ENCODE measurements at places on chromosomes 2 and 18.

DNA sequence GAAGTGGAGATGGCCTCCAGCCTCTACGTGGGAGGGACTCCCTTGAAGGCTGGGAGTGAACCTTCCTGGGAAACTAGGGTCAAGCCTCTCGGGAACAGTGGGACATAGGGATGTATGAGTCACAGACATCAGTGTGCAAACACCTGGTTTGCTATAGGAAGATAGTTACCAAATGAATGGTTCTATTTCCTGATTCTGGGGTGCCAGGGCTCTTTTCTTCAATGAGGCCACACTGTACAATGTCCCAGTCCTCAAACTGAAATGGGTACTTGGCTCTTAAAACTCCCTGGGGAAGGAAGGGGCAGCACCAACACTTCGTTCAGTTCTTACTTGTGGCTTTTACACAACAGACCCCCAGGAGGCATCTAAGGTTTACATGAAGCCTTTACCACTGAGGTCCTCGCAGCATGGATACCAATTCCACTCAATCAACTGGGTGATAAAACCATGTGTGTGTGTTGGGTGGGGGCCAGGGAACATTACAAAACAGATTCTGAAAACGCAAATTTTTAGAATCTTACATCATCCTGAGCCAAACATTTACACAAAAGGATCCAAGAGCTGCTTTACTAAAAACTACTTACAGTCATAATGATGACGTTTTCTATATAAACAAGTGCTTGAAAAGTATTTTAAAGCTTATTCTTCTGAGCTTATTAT is 10.4 kb downstream of the ERFE start:
- peak; percentile 11 for DNase-seq

DNA sequence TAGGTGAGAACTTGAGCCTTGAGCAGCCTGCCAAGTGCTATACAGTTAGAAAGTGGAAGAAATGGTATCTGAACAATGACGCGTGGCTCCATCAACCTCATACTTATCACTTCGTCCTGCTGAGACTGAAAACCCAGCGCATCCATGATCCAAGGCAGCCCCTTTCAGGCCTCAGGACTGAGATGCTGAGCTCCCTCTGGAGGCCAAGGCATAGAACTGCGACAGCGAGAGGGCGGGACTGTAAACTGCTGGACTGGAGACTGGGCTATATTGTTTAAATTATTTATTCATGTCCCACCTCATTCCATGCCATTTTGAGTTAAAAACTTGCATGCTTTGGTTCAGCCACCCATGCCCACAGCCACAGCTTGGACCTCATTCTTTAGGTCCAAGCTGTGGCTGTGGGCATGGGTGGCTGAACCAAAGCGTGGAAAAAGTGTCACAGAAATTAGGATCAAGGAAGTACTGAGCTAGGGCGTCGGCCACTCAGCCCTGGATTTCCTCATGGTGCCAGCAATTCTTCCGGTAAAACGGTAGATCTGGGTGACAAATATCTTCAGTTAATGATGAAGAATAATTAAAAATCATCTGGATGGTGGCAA is 195.5 kb downstream of the L3MBTL4 start:
- peak; percentile 37 for DNase-seq

- no peak for DNase-seq
Measured at GRCh38 chr18:70468861-70469547, 180.2 kb downstream of the SOCS6 start.

DNA sequence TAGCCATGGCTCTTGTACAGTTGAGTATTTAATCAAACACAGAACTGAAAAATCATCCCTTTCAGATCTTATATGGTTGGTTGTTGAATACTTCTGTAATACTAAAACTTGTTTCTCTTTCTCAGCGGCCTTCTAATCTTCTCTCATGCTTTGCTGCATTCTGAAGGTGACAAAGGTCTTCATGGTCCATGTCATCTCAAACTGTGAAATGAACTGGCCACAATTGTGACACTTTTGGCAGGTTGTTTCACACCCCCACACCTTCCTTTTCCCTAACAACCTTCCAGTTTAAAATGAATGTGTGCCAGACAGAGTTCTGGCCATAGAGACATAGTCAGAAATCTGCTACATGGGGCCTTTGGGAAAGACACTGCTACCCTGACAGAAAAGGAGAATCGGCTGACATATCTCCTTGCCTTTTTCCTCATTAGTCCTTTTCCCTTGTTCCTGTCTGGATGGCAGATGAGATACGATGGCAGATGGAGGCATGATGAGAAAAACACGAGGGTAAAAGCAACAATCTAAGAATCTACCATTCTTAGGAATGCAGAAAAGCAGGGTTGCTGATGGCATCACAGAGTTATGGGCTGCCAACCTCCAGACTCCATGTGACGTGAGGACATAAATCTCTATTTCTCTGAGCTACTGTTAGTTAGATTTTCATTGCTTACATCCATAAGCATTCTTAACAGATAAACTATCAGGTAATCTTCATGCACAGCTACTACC is 106.5 kb downstream of the PIGN start:
- DNase-seq: no peak

DNA sequence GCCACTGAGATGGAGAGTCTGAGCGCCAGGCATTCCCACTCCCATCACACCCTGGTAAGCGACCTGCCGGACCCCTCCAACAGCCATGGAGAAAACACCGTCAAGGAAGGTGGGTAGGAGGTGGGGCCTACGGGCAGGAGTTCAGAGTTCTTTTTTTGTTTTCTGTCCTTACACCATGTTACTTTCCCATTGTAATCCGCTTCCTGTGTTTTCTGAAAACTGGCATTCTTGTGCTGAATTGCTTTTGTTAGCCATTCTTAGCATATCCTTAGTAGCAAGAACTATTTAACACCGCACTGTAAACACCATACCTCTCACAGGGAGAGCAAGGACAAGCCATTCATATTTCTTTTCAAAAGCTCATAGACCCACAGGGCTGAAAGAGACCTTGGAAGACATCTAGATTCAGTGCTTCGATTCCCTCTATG is 46.2 kb downstream of the UNC80 start:
- no peak for DNase-seq

- DNase-seq: peak; percentile 92
Measured at GRCh38 chr2:21270708-21271122, 146.9 kb downstream of the TDRD15 start.

DNA sequence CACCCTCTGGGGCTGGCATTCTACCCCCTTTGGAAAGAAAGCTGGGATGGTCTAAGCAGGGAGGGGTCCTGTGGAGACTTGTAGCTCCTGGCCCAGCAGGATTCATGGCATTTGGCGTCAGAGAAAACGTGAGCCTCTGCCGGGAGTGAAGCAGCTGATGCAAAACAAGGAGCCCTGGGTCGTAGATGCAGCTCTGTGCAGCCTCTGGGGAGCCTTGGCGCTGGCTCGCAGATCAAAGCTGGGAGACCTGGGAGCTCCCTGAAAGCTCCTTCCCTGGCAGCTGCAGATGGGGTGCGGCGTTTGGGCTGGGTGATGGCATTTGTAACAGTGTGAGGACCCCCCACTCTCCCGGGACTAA is 148.3 kb downstream of the KLHL29 start:
- DNase-seq: no peak

Data from heart left ventricle (tissue), 16 donors.